NCI-H524 treated with DMSO at 0.1 percent for 48 hours (cell line): ENCODE measurements at places on chromosomes 5 and 9.

DNA sequence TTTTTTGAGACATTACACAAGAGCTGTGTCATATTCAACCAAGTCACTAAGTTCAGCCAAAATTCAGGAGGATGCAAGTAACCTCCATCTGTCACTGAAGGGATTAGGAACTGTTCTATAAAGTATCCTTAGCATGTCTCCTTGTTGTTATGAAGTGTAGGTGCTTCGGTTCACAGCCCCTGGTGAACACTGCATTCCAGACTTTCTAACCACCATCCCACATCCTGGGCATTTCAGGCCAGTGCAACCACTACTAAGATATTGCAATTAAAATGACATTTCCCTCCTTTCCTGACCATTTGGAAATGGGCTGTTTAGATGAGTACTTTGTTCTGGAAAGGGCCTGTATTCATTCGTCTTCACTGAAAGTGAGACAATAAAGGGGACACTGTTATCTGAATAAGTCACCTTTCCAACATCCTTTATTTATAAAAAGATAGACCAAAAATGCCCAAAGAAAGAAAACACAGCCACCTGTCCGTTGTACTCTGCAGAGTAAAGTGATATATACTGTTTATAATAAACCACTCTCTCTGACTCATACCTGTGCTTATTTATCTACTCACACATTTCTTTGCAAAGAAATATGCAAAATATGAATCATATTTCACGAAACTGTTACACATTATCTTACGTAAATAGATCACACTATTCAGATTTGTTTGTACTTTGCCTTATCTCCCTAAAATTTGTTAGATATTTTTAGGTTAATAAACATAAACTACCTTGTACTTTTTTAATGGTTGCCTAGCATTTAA is 861.9 kb downstream of the CDH18 start:
- peak; percentile 76 for DNase-seq

GRCh38 chr5:131795879-131796792 is 681 bp downstream of the FNIP1 start:
- no peak for DNase-seq

DNA sequence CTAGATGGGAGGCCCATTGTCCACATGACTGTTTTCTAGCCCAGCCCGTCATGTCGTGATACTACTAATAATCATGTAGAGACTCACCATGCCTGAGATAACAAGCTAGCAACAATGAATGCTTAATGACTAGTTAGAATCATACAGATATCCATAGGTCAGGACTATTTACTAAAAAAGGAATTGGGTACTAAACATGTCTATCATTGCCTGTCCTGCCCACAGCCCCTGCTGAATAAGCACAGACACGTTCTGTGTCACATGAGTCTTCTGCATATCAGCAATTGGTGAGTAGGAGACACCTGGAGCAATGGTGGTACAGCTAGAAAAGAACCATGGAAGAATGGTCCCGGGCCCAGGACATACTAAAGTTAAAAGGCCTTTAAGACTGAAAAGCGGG is 18.0 kb downstream of the FRRS1L start:
- DNase-seq = no peak

DNA sequence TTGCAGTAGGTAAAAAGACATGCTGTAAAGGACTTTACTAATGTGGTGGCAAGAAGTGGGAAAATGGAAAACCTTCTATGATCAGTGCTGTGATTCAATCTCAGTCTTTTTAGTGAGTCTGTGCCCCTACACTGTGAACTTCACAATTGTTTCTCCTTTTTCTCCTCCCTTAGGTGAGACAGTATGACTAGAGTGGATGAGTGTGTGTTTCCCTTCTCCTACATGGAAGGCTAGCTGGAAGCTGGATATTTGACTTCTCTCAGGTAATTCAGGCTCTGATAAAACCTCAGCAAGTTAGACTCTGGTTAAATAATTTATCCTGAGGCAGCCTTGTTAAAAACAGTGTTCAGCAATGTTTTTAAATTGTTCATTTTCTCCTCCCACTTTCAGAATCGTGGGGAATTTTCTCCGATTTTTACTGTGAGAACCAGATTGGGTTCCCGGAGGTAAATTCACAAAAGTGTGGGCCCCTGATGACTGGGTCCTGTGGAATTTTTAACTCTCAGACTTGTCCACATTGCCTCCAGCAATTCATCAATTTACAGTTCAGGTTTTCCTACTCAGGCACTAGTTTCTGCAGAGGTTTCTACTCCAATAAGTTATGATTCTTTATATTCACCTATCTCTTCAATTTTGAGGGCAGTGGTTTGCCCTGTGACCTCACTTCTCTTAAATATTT is 149.1 kb upstream of the PIK3R1 start:
- no peak for DNase-seq

- DNase-seq = no peak
These were observed 345.0 kb downstream of the DMAC1 start for GRCh38 chr9:7454624-7455023.

- no peak for DNase-seq
These were observed 44.8 kb upstream of the CLK4 start for GRCh38 chr5:178671602-178672144.

DNA sequence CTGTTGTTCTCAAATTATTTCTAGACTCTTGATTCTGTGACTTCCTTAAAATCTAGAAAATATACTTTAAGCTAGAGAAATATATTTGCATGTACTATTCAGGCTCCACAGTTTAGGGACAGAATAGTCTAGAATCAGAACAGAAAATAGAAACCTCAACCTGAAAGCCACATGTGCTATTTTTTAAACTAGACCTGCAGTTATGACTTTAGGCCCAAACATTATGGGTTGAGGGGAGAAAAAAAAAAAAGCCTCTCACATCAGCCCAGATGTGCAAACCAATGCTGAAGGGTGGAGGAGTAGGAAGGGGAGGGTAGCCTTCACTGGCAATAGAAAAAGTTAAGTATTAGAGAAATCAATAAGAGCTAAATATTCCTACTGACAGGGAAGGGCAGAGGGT is 35.7 kb downstream of the ELL2 start:
- no peak for DNase-seq

DNA sequence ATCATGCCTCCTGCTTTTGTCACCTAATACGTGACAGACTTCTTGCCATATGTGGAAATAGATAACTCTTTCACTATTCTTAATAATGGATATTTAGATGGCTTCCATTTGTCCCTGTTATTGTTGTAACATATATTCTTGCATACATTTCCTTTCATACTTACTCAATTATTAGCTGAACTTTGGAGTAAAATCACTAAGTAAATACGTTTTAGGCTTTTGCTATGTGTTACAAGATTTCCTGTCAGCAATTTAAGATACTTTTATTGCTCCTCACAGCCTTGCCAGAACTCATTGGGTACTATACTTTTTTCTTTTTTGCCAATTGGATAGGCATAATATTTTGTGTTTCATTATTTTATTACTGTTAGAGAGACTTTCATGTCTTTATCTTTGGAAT is 26.9 kb downstream of the CCNH start:
- no peak for DNase-seq

GRCh38 chr5:73233053-73233460 is 60.1 kb downstream of the TMEM174 start:
- DNase-seq = no peak

DNA sequence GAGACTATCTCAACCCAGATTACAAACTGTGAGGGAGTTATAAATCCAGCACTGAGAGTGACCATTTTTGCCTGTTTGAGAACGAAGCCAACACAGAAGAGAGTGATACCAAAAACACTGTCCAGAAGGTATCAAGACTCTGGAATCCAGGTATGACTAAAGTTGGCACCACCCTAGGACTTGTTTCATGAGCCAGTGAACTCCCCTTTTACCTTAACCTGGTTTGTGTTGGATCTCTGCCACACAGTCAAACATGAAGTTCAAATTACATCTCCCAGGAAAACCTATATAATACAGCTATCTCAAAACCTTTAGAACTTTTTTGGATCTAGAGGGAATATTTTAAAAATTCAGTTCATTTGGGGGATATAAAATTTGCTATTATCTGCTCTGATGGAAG is 11.4 kb downstream of the ZBTB5 start:
- DNase-seq = no peak

DNA sequence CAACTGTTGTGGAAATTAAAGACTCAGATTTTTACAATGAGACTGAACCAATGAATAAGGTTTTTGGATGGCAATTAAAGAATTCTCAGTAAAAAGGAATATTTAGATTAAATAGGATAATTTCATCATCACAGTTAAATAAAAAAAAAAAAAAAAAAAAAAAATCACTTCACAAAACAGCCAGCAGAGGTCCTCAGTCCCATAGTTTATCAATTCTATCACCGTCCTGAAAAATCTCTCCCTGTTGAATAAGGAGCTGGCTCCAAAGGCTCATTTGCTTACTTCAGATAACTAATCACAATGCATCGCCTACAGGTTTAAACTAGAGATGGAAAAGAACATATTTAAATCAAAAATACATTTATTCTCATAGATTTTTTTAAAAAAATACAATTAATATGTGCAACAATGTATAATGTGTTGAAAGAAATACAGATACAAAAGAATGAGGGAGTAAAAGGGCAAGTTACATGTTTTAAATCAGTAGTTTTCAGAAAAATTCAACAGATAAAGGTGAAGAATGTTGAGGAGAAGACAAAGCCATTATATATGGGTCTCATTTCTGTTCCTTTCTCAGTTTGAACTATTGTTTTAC is 175.8 kb upstream of the CHD1 start:
- DNase-seq = no peak
